Epithelial cell of prostate (primary cell): ENCODE measurements at places on chromosomes 6 and 20.
A peak's percentile ranks its signal among the peaks of the same experiment; 100 is the strongest.

DNA sequence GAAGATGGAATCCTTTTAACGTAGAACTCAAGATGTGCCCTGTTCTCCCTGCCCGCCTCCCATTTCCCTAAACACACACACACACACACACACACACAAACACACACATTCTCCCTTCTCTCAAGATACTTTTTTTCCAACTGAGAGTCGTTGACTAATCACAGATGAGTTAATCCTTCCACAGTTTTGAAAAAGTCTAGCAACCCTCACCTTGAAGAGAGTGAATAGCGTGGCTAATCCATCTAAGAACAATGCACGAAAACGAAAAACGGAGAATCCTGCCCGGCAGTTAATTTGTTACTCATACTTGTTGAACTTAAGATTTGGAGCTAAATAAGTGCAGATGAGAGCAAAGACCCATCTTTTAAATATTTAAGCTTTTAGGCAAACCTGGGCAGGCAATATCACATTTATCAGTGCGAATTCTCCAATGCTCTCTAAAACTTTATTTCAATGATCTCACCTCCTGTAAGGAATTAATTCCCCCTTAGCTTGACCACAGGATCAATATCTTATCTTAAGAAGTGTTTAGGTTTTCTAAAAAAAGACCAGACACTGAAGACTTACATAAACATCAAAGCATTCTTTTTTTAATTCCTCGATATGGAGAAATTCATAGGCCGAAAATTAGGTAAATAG lies 1.1 kb downstream of the AGPAT4 start:
- DNase-seq, result no peak

DNA sequence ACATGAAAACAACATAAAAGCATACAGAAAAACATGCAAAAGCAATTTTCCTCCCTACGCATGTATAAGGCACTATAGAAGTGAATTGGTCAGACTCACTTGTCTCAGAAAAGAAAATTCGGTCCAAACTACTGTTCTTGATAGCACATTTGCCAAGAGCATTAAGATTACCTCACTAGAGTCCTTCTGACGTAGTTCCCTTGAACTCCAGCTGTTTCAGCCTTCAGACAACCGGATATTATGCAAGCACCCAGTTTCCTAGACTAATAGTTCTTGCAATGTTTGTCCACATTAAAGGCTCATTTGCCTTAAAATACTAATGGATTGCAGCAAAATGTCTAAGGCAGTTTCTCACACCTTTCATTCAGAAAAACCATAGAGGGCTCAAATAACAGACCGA lies 2.5 kb upstream of the CASS4 start:
- DNase-seq, result no peak

DNA sequence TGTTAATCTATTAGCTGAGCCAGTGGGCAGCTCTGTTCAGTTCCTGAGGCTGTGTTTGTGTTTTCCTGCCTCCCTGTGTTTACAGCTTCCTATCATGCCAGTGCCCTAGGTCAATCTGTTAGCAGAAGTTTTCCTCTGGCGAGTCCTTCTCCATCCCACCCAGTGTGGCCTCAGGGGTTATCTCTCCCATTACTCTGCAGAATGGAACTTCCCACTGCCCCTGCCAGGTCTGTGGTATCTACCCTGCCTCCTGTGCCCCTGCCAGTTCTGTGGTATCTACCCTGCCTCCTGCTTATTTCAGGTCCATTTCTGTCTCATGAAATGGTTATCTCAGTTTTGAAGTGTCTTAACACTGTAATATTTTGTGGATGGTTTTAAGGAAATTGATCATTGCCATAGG lies 63.1 kb downstream of the SLX4IP start:
- DNase-seq, result no peak

DNA sequence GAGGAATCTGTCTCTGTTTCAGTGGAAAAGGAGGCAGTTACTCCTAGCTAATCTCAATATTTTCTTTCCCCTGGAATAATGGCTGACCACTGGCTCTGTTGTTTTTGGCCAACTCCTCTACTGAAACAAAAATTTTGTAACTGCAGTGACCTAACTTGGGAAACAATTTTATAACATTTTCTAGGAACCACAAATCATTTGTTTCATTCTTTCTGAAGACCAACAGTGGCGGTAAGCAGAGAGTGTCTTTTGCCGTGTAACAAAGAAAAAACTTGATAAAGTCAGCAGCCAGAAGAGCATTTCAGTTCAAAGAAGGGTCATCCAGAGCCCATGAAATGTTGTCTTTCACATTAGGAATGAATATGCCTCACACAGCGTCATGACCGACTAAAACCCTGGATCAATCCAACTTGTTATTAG lies 11.8 kb upstream of the BFSP1 start:
- DNase-seq, result no peak

DNA sequence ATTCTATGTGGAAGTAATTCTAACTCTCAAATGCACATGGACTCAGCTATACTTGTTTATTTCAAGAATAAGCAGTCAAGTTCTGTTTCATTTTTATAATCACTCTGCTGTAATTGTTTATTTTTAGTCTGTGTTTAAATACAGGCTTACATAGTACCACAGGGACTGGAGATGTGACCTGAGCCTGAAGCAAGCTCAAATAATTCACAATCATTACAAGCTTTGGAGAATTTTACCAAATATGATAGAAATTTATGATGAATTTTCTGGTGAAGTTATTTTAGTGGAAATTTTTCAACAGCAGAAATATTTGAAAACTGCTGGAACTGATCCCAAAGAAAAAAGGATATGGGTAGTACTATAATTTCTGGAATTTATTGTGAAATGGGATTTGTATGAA lies 41.6 kb upstream of the DSE start:
- no peak for DNase-seq

DNA sequence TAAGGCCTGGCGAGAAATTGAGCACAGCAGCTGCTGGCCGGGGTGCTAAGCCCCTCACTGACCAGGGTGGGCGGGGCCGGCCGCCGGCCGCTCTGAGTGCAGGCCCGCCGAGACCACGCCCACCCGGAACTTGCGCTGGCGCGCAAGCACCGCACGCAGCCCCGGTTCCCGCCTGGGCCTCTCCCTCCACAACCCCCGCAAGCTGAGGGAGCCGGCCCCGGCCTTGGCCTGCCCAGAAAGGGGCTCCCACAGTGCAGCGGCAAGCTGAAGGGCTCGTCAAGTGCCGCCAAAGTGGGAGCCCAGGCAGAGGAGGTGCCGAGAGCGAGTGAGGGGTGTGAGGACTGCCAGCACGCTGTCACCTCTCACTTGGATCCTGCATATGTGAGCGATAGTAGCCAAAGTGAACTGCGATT lies 251.2 kb downstream of the GJA1 start:
- no peak for DNase-seq

DNA sequence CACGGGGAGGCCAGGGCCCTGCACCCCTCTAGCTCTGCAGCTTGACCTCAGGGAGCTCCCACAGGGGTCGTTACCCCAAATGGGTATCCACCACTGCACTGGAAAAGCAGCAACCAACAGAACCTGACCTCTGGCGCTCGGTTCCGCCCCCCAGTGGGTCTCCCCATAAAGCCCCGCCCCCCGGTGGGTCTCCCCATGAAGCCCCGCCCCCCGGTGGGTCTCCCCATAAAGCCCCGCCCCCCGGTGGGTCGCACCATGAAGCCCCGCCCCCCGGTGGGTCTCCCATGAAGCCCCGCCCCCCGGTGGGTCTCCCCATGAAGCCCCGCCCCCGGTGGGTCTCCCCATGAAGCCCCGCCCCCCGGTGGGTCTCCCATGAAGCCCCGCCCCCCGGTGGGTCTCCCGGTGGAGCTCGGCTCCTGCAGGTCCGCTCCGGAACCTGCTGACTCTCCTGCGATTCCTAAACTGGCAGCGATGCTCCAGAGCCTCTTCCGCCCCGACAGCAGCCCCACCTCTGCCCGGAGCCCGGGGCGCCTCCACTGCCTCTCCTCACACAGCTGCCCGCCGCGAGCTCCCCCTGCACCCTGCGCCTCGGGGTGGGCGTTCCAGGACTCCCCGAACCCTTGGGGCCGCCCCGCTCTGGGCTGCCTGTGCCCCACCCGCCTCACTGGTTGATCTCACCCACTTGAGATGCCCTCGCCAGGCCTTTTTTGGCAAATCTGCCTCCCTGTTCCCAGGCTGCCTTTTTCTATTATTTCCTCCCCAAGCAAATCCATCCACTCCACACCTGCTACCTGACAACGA lies 12.1 kb downstream of the SLC2A4RG start:
- DNase-seq, result no peak

DNA sequence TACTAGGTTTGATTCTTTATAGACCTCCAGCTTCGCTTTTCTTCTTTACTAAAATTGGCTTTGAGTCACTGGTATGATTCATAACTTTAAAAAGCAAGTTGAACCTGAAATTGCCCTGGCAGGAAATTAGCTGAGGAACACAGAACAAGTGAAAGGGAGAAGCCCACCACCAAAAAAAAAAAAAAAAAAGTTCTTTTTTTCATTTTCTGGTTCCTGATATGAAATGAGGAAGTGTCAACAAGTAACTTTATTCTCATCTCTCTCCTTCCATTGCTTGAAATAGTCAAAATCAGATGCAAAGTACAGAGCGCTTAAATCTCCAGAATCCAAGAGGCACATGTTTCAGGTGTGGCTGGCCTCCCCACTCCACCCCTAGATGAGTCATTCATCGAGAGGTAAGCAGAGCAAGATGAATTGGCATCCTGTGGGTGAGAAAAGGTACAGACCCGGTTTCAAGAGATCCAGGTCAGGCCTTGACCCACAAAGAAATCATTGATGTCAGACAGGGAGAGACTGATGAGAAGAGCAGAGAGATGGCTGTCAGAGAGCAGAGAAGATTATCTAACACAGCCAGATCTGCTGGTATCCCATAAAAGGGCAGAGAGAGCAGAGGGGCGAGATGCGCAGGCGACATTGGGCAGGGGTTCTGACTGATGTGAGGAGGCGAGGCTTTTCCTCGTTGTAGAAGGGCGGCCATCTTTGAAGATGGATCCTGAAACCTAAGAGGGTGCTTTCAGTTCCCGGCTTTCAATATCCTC lies 54.8 kb upstream of the MBOAT1 start:
- peak; percentile 60 for DNase-seq

GRCh38 chr20:50223039-50224005 lies 32.7 kb downstream of the CEBPB start:
- no peak for DNase-seq

GRCh38 chr6:37579444-37580067 lies 79.9 kb upstream of the CCDC167 start:
- no peak for DNase-seq

GRCh38 chr20:2991532-2991931 lies 51.9 kb upstream of the GNRH2 start:
- no peak for DNase-seq

- no peak for DNase-seq
These were observed 7.2 kb upstream of the IL20RA start for GRCh38 chr6:137051790-137052472.

- DNase-seq, result no peak
These were observed 64.8 kb downstream of the SLC2A10 start for GRCh38 chr20:46774236-46774635.

DNA sequence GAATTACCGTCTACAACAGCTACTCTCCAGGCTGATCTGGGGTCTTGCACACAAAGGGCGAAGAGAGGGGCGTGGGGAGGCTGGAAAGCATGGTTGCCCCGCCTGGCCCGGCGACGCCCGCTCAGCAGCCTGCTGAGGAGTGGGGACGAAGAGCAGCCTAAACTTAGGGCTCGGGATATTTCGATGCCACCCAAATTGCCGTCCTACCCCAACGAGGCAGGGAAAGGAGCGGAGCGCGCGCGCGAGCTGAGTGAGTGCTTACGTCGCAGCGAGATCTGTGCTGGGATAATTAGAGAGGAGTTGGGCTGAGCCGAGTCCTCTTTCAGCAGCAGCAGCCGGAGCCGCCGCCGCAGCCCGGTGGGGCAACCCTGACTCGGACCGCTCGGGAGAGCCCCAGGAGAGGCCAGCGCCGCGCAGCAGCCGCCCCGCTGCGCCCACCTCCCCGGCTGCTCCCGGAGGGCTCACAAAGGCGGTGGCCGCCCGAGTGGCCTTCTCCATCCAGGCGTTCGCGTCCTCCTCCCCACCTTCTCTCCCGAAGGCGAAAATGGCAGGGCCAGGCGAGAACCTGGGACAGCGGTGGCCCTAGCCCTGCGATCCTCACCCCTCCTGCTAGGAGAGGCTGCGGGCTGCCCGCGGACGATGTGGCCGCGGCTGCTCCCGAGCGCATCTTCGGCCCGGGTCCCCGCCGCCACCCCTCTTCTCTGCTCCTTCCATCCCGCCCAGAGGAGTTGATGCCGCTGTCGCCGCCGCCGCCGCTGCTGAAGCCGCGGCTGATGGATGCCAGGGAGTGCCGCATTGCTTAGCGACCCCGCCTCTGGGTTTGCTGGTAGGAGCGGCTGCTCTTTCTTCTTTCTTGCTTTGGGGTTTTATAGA lies at the start of gene CLVS2:
Gene CLVS2, plus strand, starts transcription at position 315 of the 873 bp plus-strand sequence. CDS start 1,543 bp downstream, outside the sequence.
- no peak for DNase-seq

DNA sequence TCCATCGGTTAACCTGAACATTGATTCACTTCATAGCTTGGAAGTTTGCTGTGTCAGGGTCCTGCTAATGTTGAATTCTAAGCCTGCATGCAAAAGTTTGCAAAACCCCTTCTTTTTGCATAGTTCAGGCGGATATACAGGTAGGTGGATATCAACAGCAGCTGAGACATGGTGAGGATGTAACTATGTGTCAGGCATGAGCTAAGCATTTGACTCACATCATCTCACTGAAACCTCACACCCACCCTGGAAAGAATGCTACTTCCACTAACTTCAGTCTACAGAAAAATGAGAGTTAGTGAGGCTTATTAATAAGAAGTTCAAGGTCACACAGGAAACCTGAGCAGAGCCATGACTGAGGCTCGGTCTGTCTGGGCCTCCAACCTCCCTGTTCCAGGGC lies 276.9 kb downstream of the BMP7 start:
- no peak for DNase-seq

- no peak for DNase-seq
These were observed 466.2 kb downstream of the TFAP2A start for GRCh38 chr6:9948678-9949077.

DNA sequence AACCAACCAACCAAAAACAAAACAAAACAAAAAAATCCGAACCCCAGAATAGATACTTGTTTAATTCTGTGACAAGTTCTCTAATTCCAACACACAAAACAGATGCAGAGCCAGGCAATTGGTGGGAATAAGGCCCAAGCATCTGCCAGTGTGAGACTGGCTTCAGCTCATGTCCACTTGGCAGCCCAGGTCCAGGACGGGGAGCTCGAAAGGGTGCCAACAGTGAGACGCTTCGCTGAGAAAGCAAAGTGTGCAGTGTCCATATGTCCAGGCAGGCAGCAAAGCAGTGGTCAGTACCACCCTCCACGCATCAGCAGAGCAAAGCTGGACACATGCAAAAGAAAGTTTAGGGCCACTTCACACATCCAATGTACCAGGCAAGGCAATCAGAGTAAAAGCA lies 102.9 kb downstream of the RALGAPA2 start:
- no peak for DNase-seq

GRCh38 chr6:4426968-4427367 lies 291.6 kb upstream of the ECI2 start:
- DNase-seq, result no peak
